ENCODE measurements at places on chromosomes 4 and X.
A peak's percentile ranks its signal among the peaks of the same experiment; 100 is the strongest.

GRCh38 chr4:40940756-40941155 lies 191.0 kb downstream of the NSUN7 start:
- DNase-seq, result no peak

DNA sequence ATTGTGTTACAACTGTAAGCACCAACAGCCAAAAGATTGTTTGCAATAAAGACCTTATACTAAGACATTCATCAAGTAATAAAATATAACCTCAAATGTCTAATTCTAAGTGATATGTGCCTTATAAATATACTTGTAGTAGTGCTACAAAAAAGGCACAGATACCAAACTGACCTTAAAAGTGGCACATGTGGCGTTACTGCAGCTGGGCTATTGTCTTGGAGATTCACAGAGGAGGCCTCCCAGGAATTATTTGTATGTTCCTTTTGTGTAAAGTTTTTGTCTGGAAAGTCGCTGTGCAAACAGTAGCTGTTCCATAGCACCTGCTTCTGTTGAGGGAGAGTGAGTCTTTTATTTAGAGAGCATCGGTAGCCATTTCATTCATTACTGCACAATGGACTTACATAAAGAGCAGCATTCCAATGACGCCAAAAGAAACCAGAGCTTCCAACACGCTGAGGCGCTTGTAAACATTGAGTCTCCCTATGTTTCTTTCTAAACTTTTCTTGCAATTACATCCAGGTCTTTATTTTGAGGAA lies 143.7 kb downstream of the RPA4 start:
- no peak for DNase-seq

DNA sequence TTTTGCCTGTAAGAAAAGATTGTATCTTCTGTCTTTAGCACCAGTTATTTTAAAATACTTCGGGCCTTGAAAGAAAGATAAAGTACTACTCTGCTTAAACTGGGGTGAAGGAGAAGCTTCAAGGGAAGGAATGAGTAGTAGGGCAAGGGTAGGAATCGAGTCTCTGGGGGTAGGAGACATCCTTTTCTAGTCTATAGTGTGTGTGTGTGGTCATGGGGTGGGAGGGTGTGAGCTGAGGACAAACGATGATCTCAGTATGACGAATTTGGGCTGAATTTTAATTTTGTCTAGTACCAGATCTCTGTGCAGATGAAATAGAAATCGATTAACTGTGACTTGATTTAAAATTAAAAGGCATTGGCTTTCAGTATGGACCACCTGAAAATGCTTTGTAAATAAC lies 3.3 kb upstream of the MYOZ2 start:
- no peak for DNase-seq

DNA sequence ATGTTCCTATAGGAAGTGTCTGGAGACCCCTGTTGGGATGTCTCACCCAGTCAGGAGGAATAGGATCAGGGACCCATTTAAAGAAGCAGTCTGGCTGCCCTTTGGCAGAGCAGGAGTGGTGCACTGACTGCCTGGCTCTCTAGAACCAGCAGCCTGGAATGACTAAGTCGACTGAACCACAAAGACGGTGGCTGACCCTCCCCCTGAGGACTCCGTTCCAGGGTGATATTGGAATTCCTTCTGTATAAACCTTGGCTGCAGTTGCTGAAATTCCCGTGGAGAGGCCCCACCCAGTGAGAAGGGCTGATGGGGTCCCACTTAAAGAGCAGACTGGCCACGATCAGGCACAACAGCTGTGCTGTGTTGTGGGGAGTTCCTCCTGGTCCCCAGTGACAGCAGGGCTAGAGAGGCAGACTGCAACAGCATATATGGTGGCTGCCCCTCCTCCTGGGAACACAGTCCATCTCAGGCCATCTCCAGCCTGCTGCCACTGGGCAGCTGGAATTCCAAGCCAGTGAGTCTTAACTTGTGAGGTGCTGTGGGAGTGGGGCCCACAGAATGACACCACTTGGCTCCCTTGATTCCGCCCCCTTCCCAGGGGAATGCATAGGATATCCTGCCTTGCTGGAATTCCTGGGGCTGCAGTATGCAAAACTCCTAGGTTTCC lies 41.8 kb upstream of the RLIM start:
- no peak for DNase-seq

DNA sequence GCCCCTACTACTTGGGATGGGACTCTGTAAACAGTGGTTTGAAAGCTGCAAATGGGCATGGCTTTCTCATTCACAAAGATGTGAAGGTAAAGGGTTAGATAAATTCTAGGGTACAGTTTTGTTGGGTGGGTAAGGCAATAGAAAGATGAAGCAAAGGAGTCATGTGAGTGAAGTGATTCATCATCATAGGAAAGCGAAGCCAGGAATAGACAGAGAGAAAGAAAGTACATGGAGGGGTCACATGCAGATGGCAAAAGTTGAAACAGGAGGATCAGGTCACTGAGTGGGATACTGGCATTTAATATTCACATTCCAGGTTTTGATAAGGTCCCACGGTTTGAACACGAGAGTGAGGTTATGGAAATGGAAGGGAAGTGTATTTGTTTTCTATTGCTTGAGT lies 8.2 kb upstream of the ABCG2 start:
- DNase-seq, result no peak

DNA sequence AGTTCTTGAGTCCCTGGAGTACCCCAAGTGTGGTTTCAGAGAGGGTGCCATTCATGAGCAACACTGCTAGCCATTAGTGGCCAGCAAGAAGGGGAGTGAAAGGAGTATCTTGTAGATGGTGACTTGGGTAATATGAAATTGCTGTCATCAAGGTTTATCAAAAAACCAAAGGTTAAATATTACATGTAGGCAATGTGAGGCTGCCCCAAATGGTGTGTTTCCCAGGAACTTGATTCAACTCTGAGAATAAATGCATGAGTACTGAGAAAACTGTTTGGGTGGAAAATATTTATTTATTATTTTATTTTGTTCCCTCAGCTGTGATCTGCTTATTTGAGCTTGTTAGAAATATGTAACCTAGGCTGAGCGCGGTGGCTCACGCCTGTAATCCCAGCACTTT lies 55.7 kb downstream of the AFF1 start:
- DNase-seq, result no peak

DNA sequence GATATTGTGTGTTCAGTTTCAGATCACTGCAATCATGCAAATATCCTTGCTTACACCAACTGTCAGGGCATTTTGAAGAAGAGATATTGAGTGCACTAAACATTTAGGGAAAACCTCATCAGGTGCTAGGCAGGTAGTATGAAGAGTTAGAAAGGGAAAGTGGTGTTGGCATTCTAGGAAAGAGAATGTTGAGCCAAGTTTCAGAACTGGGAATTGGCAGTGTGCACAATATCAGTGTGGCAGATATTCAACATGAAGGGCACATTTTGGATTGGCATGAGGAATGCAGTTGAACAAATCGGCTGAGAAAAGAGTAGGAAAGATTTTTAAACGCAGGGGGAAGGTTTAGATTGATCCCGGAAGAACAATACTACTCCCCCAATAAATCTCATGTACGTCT lies 43.4 kb upstream of the SMAD1 start:
- DNase-seq, result no peak

GRCh38 chr4:7571701-7572100 lies 137.0 kb upstream of the PSAPL1 start:
- no peak for DNase-seq

GRCh38 chr4:145058256-145058655 lies 39.7 kb downstream of the ANAPC10 start:
- no peak for DNase-seq

DNA sequence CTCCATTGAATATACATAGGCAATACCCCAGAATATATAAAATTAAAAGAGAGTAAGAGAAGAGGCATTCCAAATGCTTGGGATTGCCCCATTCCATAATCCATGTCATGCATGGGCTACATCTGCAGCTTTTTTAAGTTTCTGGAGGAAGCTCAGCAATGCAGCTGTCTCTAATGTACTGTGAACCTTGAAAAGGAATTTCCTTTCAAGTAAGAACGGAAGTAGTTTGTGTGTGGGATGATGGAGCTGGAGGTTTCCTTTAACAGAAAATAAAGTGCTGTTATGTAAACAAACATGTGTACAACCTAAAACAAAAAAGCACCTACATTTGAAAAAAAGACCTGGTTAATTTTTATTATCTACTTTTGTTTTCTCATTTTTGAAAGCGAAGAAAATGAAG lies 303.5 kb downstream of the BMPR1B start:
- DNase-seq, result no peak

DNA sequence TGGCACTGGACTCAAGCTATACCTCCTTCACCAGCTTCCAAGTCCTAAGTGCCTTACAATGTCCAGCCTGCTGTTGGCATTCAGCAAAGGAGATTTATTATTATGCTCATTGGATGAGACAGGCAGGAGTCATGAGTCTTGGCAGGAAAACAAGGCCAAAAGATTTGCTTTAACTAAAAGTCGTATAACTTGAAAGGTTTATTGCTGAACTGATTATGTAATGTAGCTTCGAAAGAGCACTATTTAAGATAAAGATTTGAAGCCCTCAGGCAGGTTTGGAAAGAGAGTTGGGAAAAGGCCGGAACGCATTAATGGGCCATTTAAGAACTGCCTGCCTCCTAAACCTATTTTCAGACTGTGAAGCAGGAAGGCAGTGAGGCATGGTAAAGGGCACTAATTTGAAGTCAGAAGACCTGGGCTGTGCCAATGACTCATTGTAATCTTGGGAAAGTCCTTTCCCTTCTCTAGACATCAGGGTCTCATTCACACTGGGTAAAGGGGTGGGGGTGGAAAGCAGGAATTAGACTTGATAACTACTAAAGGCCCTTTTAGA lies 280.5 kb upstream of the EDA2R start:
- DNase-seq, result no peak

DNA sequence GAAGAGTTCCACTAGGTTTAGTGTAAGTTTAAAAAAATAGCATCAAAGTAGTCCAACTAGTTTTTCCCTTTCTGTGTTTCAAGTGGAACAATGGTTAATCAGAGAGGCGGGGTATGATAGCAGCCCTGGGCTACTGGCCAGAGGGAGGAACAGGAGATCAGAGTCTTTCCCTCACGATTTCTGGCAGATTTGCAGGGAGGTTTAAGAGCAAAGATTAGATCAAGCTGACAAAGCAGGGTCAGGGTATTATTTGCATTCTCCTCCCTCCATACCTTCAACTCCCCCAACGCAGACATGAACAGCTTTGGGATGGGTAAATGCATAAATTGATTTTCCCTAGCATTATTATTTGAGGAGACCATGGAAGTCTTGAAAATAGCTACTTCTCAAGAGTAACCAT lies 277.6 kb upstream of the DIAPH2 start:
- DNase-seq, result peak; percentile 36

DNA sequence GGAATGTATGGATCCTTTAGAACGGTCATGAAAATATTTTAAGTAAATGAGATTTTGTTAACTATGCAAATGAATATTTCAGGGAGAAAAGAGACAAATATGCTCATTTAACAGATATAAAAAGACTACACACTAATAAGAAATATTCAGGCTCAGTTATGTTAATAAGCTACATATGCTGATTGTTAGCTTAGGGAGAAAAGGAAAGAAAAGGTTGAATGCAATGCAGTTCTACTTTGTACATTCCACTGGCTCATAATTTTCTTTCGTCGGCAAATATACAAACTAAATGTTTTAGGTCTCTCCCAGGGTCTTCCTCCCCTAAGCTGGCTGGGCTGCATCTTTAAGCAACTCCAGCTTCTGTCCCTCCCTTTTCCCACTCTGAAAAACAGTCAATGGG lies 2.7 kb upstream of the RTL3 start:
- no peak for DNase-seq

- no peak for DNase-seq
Observed at GRCh38 chrX:38312436-38312835, 14.9 kb downstream of the RPGR start.

DNA sequence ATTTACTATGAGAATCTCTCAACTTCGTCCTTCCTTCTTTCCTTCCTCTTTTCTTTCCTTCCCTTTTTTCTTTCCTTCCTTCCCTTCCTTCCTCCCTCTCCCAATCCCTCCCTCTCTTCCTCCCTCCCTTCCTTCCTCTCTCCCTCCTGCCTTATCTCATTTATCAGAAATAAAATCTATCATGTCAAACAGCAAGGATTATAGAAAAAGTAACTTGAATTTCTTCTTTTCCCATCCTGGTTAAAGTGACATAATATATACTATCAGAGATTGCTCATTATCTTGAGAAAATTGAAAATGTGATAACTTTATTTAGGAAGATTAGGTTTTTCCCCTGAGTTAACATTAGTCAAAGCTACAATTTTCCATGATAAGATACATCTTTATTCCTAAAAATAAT lies 5.6 kb downstream of the TIGD4 start:
- DNase-seq, result no peak

All from left ventricle myocardium superior (tissue), 1 donor.